ENCODE measurements at places on chromosomes 12 and 14.

DNA sequence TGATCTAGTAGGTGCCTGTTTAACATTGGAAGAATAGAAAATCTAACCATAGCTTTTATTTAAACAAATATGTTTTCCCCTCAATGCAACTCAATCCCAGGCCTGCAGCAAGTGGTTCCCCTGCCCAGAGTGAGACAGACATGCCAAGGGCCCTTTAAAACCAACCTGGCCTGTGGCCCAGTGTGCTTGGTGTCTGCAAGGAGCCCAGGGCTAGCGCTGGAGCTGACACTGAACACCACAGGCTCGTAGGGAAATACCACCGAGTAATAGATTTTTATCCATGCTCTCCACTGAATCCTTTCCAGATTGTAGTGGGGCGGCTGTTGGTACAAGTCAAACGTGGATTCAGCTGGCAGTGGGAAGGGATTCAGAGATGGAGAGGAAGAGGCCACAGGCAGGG is 95.6 kb upstream of the NRXN3 start:
- no peak for DNase-seq

GRCh38 chr12:5694759-5695409 is 250.2 kb downstream of the ANO2 start:
- DNase-seq, result no peak

GRCh38 chr14:104421401-104421821 is 158.2 kb upstream of the C14orf180 start:
- no peak for DNase-seq

DNA sequence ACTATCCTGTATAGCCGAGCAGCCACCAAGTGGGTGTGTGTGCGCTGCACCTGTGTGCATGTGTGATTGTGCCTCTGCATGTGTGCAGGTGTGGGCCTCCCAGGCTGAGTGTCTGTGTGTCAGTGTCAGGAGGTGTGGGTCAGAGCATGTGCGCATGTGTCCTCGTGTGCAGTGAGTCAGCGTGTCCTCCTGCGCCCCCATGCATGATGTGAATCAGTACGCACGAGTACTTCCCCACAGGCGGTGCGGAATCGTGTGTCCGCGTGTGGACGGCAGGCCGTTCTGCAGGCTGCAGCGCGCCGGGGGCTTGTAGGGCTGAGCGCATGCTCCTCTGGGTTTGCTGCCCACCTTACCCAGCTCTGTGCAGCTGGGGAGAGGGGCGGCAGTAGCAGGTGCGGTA is 34.2 kb downstream of the DTX1 start:
- no peak for DNase-seq

- no peak for DNase-seq
These were observed 17.6 kb upstream of the RNASE1 start for GRCh38 chr14:20820063-20820904.

- no peak for DNase-seq
These were observed 13.6 kb downstream of the ABCD2 start for GRCh38 chr12:39605996-39606395.

- peak; percentile 42 for DNase-seq
These were observed 8.9 kb downstream of the ANG start for GRCh38 chr14:20697273-20698017.

DNA sequence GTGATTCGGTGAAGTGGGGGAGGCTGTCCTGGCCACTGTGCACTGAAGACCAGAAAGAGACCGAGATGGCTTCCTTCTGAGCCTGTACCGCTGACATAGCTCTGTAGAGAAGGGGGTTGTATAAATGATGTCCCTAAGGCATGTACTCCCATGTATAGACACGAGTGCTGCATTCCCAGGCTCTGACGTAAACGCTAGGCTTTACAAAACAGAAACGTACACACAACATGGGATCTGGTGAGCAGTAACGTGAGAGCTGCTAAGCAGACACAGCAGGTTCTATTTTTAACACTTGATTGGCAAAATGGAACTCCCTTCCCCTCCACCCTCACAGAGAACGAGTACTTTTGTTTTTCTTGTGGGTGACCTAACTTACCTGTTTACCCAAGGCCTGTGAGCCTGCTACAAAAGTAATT is 35.9 kb downstream of the ACADS start:
- DNase-seq, result no peak

GRCh38 chr12:1884651-1885050 is 33.8 kb downstream of the CACNA2D4 start:
- DNase-seq, result no peak

DNA sequence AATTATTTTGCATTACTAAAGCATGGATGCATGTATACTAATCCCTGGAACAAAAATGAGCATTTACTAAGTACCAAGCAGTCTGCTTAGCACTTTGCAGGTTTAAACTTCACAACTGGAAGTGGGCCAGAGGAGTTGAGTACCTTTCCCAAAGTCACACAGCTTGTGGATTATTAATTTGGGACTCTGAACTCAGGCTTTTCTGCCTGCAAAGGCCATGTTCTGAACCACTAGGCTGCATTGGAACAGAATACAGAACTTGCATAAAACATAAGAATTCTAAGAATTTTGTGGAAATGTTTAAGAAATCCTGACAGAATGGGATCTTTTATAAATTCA is 132.9 kb upstream of the AMIGO2 start:
- DNase-seq, result no peak

DNA sequence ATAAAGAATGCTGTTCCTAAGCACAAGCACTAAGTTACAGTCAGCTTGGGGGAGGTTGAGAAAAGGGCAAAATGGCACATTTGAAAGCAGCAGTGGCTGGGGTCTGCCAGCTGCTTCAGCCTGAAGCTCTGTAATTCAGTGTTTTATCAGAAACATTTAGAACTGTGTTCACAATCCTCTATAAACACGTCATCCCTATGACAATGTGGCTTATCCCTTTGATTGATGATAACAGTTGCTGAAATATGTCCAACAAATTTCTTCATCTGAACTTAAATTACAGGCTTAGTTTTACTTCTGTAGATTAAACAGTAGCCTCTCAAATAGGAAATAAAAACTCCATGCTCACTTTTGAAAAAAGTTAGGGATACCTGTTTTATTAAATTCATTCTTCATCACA is 108.8 kb downstream of the VEZT start:
- no peak for DNase-seq

DNA sequence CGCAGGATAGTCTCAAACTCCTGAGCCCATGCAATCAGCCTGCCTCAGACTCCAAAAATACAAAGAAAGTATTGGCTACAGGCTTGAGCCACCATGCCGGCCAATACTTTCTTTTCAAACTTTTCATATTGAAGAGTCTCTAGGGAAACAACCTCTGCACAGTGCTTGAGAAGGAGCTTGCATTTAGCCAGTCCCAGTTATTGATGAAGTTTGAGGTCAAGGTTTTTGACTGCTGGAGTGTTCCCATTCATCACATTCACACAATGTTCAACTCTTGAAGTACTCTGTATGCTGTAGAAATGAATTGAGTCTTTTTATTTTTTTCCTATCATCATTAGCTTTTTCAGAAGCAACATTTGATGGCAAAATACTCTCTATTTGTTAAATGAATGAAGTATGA is 355.8 kb upstream of the E2F7 start:
- DNase-seq, result no peak

DNA sequence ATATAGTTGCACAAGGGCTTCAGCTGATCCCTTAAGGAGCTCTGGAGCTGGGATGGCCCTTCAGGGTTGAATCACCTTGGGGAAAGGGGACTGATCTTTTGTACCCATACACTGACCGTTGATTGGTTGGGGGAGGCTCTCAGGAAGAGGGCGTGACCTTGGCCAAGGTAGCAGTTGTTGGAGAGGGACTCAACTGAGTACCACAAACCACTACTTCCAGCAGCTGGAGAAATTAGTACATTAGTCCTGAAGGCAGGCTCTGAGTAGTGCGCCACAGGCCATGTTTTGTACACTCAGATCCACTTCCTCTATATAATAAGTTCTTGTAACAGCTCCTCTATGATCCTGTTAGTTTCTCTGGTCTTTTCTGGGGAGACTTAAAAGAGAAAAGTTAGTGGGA is 317.6 kb downstream of the CCDC91 start:
- DNase-seq, result no peak

- DNase-seq, result no peak
These were observed 92.7 kb downstream of the ITPK1 start for GRCh38 chr14:93023039-93023438.

GRCh38 chr12:124898200-124898922 is 16.1 kb downstream of the UBC start:
- peak; percentile 23 for DNase-seq

GRCh38 chr14:68219407-68219806 is 399.8 kb downstream of the RAD51B start:
- no peak for DNase-seq

DNA sequence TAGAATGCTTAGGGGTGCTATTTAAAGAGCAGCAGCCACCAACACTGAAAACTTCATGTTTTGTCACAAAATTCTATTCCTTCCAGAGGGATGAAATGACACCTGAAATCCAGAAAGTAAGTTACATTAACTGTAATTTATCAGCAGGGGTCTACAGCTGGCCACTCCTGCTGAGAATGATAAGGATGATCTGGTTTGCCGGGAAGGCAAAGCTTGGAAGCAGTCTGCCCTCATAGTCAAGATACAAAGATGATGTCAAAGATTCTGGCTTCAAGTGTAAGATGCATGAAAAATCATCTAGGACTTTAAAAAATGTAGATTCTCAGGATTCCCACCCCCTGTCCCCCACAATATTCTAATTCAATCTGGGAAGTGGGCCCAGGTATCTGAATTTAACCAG is 58.4 kb downstream of the DCAF5 start:
- DNase-seq, result no peak

DNA sequence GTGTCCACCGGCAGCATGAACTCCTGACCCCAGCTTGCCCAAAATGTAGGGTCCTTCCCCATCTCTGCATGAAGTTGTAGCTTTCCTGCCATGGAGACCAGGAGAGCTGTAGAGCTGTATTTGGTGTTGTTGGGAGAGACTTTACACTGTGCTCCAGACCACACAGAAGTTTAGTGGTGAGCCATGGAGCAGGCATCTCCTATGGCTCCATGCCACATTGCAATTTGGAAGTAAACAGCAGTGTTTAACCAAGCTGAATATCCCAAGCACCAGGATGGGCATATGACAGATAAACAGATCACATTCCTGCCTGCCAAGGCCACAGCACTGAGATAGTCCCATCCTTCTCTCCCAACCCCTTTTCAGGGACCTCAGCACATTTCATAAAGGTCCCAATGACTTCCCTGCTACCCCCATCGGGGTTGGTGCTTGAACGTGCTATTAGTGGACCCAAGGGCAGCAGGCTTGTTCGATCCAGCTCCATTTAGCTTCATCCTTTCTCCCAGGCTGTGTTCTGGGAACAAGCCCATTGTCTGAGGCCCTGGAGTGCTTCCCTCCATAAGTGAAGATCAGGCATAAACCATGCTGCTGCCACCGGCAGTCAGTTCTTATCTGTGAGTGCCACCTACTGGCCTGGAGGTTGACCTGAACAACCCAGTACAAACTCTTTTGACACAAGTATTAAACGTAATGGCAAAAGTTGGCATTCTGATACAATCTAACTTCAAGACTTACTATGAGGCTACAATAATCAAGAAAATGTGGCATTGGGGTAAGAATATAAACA is 172.3 kb upstream of the ATXN7L3B start:
- DNase-seq, result no peak

- no peak for DNase-seq
These were observed 16.4 kb upstream of the MIA2 start for GRCh38 chr14:39217214-39217879.

DNA sequence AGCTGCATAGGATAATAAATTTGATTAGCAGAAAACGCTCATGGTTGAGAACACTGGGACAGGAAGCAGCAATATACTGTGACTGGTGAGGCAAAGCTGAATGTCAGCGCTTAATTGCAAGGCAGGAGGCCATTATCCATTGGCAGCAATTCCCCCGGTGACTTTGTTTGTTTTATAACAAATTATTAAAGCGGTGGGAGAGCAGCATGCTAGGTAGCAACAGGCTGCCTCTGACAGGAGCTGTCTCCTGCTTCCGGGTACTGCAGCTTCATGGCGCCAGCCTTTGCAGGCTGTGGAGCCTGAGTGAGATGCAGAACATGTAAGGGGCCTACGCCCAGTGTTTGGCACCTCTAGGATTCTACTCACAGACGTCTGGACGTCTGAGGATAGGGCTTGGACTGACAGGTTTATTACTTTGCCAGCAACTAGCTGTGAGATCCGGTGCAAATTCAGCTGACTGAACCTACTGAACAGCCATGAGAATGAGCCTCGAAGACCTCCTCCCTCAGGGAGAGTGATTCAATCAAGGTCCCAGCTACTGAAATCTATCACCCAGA is 82.1 kb upstream of the SSTR1 start:
- no peak for DNase-seq

- DNase-seq, result no peak
These were observed 474.6 kb downstream of the ETNK1 start for GRCh38 chr12:23099604-23100003.

DNA sequence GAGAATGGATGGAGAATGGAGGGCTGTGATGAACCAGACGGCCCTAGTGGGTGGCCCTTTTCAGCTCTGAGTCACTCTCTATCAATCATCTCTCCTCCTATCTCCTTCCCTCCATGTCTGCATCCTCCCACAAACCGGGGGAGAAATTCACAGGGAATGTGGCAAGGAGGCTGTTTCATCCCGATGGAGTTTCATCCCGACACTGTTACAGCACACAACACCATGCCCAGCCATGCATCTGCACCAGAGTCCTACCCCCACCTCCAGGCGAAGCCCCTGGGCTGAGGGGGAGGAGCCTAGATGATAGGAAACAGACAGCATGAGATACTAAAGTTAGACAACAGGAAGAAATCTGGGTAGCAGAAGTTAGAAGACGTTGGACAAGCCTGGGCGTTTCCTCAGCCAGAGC is 20.8 kb downstream of the SLC8B1 start:
- no peak for DNase-seq

DNA sequence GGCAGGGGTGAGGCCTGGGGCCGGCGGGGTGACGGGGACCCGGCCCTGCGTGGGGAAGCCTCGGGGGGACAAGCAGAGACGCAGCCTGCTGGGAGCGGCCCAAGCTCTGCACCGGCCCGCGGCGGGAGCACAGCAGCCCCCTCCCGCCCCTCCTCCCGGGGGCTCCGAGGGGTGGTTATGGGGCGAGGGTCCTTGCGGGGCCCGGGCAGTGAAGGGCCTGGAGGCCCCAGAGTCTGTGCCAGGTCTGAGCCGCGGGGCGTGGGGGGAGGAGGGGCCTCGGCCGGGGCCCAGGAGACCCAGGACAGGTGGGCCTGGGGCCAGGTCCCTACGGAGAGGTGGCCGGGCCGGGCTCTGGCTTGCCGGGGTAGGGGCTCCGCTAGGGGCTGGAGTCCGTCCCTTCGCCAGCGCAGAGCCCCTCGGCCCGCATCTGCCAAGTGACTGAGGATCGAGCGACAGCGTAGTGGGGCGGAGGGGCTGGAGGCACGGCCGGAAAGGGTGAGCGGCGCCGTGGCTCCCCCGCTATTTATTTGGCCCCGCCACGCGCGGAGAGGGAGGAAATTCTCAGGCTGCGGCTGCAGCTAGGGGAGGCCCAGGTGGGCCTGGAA is 495 bp downstream of the TMEM121 start:
- DNase-seq, result no peak

GRCh38 chr14:95440496-95440895 is 76.0 kb downstream of the SYNE3 start:
- DNase-seq, result no peak

GRCh38 chr12:3022411-3022810 is 54.8 kb upstream of the TSPAN9 start:
- DNase-seq, result no peak
